Renal pelvis (tissue), 12 donors: ENCODE measurements at places on chromosomes 7 and 10. TPM values are rescaled to one million over a fixed set of nuclear protein-coding genes. Genes with fewer than 3 reads are reported as not detected.

Gene KIF11
- polyA plus RNA-seq: 29.6 TPM

GRCh38 chr10:77732213-77733003 lies 94.8 kb upstream of the KCNMA1 start:
- no peak for DNase-seq

- no peak for DNase-seq
These were observed 45.4 kb upstream of the GRID1 start for GRCh38 chr10:86411852-86412560.

Gene C7orf57
- 1.1 TPM for polyA plus RNA-seq

Gene WDR86
- 49.6 TPM for polyA plus RNA-seq

Gene BTRC
- polyA plus RNA-seq: 25.3 TPM

Gene SH2D4B
- 0.07 TPM for polyA plus RNA-seq

Gene CDC14C
- not detected for polyA plus RNA-seq

DNA sequence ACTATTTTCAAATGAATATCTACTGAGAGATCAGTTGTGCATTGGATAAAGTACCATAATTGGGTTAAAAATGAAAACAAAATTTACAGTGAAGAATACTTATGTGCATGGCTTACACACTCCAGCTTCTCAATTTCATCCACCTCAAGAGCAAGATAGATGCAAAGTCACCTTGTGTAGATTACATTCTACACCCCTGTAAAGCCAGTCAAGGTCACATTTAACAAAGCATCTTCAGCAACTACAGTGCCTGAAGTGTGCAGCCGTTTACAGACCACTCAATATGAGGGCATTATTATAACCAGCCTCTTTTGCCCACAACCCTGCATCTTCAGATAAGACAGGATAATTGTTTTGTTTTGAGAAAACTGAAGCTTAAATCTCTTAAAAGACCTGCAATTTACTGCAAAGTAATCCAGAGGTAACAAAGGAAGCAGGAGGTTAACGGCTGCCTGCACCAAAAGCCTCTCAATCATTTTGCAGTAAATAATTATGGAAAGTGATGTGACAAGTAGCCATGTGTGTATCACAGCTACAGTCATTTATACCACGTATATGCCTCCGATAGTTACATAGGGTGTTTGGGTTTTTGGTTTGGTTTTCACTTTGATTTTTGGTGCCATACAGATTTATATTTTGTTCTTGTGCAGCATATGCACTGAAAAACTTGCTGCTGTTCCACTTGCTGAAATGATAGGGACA lies 4.9 kb downstream of the PURB start:
- no peak for DNase-seq

Gene EIF3A
- polyA plus RNA-seq: 184 TPM

GRCh38 chr7:13099154-13099795 lies 411.8 kb downstream of the ARL4A start:
- no peak for DNase-seq

DNA sequence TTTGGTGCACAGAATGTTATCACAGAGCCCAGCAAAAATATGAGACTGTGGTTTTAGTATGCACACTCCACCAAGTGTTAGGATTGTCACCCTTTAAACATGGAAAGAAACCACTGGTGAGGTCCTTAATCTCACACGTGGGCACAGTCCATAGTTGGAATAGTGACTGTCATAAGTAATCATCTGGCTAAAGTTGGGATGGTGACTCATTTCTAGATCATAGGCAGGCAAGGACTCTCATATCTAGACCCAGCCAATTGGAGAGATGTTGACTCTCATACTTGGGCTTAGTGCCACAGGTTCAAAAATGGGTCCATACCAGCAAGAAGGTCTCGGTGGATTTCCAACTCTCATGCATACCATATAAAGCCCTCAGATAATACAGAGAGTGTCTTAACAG lies 39.6 kb upstream of the ZNF680 start:
- DNase-seq: no peak

GRCh38 chr7:38187794-38188440 lies 9.9 kb downstream of the STARD3NL start:
- DNase-seq: no peak

- no peak for DNase-seq
These were observed 4.2 kb upstream of the DPYSL4 start for GRCh38 chr10:132182591-132182990.

Gene CNNM1
- polyA plus RNA-seq: 2.1 TPM

DNA sequence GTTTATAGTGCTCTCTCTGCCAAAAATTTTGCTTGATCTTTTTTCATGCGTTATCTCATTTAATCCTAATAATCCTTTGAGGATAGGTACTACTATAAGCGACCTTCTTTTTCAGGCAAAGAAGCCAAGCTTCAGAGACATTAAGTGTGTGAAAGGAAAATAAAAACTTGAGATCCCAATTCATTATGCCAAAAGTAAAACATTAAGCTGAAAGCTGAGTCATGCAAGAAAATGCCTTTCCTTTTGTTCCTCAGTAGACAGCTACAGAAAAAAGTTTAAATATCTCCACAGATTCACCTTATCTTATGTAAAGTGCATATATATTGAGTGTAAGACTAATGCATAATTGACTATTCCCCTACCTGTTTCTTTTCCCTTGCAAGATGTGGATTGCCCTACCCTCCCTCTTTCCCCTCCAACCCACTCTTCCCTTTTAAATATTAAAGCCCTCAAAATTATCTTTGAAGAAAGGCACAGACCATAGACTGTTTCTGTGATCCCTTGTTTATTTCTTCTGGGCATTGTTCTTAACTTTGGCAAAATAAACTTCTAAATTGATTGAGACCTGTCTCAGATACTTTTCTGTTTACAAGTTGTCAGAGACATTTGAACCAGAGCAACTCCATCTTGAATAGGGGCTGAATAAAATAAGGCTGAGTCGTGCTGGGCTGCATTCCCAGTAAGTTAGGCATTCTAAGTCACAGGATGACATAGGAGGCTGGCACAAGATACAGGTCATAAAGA lies 1139.9 kb upstream of the LRRN3 start:
- DNase-seq: no peak

Gene HOXA13
- polyA plus RNA-seq: 0.03 TPM

Gene SPDYE18
- 0.58 TPM for polyA plus RNA-seq

DNA sequence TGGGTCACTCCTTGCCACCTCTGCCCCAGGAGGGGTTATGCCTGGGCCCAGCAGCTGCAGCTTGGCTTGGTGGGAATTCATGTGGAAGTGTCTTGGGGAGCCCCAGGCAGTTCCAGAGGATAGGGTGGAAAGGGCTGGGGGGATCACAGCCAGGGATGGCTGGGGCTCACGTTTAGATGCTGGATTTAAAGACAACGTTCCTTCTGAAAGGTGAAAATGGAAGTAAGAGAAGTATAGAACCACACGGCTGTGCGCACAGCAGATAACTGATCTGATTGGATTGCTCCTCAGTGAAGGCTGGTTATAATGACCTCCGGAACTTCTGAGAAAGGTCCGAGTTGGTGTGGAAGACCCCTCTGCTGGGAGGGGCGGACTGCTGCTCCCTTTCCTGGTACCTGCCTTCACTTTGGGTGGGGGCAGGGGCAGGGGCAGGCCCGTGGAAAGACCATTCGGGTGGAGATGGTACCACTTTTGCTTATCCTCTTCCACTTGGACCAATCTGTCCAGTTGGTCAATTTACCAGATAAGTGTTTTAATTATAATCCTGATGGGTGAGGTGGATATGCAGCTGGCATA lies 7.9 kb upstream of the MYL7 start:
- DNase-seq: no peak

DNA sequence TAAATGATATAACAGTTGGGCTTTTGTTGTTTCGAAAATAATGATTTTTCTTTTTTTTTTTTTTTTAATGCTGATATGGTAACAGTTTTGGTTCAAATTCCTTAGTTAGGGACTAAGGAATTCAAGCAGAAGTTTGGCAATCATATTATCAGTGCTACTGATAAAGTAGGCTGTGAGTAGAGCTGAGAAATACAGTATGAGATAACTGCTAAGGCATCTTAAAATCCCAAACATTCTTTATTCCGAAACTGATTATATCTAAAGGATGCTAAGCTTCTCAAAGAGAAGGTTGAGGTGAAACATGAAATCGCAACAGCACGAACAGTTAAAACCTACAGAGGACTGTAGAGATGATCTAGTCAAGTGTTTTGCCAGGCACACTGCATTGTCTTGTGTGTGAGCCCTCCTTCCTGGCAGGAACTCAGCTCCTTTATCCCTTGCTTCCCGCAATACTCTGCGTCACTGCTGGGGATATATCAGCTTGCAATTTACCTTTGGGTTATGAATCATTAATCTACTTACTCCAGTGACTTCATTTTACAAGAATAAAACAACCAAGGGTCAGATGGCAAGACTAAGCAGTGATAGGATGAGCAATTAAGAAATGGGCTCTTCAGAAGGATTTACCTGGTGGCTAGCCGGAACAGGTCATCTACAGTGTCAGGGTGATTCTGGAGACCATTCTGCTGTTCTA lies 36.7 kb downstream of the IRF5 start:
- DNase-seq: no peak

GRCh38 chr10:47071891-47072290 lies 160.7 kb downstream of the PTPN20 start:
- DNase-seq: no peak

DNA sequence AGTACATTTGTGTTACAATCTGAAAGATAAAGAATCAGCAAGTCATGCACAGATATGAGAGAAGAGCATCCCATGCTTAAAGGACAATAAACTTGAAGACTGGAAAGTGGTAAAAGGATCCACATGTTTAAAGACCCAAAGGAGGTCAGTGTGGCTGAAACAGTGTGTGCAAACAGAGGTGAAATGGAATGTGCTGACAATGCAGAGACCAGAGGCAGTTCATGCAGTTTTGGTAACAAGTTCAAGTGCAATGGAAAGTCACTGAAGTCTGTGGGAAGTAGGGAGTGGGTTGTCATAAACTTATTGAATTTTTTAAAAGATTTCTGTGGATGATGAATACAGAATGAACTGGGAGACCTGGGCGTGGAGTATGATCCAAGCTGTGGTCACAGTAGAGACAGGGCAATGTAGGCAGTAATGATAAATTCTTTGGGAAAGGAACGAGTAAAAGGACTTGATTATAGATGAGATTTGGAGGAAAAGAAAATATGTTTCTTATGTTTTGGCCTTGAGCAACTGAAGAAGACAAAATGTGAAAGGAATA lies 408.0 kb downstream of the HGF start:
- DNase-seq: peak; percentile 0

DNA sequence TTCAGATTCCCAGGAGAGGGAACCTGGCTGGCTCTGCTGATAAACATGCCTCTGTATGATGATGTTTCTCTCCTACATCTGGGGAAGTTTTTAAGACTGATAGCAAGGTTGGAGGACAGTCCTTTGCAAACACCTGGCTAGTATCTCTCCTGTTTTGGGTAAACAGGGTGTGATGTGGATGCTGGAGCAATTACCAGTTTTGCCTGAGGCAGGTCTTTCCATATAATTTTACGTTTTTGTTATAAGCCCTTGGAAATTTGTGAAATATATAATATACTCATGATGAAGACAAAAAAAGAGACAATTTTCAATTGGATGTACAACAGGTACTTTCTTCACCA lies 138.6 kb downstream of the ADAM22 start:
- DNase-seq: no peak

GRCh38 chr10:102322914-102323313 lies 72.6 kb upstream of the NFKB2 start:
- no peak for DNase-seq

GRCh38 chr7:99955247-99955646 lies 20.6 kb downstream of the AZGP1 start:
- no peak for DNase-seq

- no peak for DNase-seq
These were observed 20.4 kb downstream of the ERCC6 start for GRCh38 chr10:49518566-49518965.

DNA sequence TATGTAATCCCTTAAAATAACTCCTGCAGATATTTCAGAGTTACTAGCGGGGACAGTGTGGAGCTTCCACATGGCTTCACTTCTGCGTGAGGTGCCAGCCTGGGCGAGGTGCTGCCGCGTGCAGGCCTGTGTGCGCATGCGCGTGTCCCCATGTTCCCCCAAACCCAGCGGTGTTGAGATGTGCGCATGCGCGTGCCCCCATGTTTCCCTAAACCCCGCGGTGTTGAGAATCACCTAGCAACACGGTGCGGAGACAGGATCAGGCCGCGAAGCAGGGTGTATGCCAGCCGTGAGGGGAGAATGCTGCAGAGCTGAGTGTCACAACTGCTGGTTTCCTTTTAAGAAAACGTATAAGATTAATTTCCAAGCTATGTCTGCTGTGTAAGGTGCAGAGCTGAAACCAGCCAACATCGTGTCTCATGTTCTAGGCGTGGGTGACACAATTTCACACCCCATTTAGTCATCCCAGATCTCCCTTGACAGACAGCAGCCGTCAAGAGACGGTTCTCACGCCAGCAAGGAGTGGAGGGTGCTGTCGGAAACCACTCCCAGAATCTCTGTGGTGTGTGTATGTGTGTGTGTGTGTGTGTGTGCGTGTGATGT lies 71.9 kb upstream of the ADARB2 start:
- no peak for DNase-seq

- DNase-seq: no peak
These were observed 43.8 kb downstream of the NEBL start for GRCh38 chr10:20853276-20853675.

DNA sequence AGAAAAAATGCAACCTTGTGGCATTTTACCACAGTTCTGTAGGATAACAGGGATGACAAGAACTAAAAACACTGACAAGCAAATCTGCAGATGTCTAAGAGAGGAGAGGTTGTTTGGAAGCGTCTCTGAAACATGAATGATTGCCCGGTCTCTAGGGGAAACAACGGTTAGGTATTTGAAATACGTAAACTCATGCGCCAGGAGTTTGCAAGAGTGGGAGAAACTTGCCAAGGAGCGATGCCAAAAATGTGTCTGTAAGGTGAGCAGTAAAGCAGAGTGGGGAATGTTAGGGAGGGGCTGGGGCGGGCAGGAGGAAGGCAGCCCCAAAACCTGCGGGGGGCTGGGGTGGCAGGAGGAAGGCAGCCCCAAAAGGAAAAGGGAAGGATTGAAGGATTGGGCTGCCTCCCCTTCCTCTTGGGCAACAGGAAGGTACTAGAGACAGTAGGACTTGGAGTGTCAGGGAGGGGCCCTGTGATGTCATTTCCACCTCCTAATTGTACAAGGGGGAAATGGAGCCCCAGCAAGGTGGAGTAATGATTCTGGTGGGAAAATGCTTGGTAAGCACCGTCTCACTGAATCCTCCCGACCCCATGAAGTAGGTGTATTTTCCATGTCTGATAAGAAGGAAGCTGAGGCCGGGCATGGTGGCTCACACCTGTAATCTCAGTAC lies 33.2 kb upstream of the PLEKHA1 start:
- DNase-seq: no peak

GRCh38 chr10:59561477-59562121 lies 148.1 kb downstream of the SLC16A9 start:
- no peak for DNase-seq

- DNase-seq: no peak
These were observed 219.0 kb downstream of the TRIL start for GRCh38 chr7:28739128-28739527.

- peak; percentile 97 for DNase-seq
These were observed at the start of gene LARP4B for GRCh38 chr10:931326-932318. Gene LARP4B (minus strand): TSS chr10:931705. CDS start chr10:885721, 45,984 bp downstream.
